ENCODE measurements at places on chromosomes 6 and 20. TPM values are rescaled to one million over a fixed set of nuclear protein-coding genes. Genes with fewer than 3 reads are reported as not detected.

DNA sequence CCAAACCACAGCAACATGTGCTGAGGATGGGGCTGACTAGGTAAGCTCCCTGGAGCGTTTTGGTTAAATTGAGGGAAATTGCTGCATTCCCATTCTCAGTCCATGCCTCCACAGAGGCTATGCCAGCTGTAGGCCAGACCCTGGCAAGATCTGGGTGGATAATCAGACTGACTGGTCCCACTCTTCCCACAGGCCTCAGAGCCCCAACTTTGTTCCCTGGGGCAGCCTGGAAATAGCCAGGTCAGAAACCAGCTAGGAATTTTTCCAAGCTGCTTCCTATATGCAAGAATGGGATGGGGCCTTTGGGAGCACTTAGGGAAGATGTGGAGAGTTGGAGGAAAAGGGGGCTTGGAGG lies 1.5 kb upstream of the VEGFA start:
- H3K4me1 ChIP-seq, result peaks cover 11% of the 10 kb centered on the region
- H3K27me3 ChIP-seq, result no peaks in the 10 kb centered on the region
- H3K27ac ChIP-seq, result no peak overlapping the region

DNA sequence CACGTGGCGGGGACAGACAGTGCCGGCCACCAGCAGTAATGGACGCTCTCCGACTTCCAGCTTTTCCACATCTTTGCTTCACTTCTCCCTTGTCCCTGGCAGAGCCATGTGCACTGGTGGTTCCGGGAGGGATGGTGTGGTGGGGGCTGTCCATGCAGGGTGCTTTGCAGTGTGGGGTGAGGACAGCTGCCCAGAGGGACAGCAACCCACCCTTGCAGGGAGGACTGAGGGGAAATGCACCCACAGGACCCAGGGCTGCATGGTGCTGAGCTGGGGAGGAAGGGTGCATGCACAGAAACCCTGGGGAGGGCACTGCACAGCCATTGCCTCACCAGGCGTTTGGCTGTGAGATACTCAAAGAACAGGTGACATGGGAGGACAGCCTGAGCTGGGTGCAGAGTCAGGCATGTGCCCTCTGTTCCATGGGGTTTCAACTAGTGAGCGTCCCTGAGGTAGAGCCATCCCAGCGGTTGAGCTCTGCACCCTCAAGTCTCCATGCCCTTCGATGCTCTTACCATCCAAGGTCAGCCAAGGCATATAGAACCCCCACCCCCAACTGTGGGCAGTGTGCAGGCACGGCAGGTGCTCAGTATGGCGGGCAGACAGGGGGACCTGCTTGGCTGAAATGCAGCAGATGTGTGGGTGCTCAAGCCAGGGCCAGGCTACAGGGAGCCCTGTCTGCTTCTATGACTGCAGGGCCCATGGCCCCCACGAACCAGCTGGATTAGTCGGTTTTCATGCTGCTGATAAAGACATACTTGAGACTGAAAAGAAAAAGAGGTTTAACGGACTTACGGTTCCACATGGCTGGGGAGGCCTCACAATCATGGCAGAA lies 239.7 kb downstream of the TTLL2 start:
- H3K27ac ChIP-seq, result no peak overlapping the region
- no peak for DNase-seq
- H3K4me3 ChIP-seq, result no peak overlapping the region
- H3K27me3 ChIP-seq, result no peaks in the 10 kb centered on the region

GRCh38 chr6:56832225-56832624 lies 122.7 kb upstream of the BEND6 start:
- no peak for DNase-seq
- no peaks in the 10 kb centered on the region for H3K27me3 ChIP-seq
- no peaks in the 10 kb centered on the region for H3K36me3 ChIP-seq
- peaks cover 24% of the 10 kb centered on the region for H3K4me1 ChIP-seq
- H3K27ac ChIP-seq, result no peak overlapping the region

DNA sequence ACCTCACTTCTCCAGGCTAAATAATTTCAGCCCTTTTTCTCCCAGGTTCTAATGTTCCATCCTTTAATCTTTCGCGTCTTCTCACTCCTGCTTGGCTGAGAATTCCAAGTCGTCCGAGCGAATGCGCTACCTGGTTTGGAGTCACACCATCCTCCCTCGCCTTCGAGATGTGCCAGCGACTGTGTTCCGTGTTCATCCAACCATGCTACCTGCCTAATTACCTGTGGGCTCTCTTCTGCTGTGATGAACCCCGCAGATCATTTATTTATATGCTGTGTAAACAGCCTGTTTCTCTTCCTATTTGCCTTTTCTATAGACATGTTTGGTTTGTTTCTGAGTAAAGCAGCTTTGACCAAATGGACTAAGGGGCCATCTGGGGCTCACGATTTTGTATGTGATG lies 83.5 kb upstream of the TMEM181 start:
- H3K27me3 ChIP-seq, result no peaks in the 10 kb centered on the region
- H3K36me3 ChIP-seq, result no peaks in the 10 kb centered on the region
- no peak overlapping the region for H3K27ac ChIP-seq
- no peak overlapping the region for H3K4me3 ChIP-seq
- DNase-seq, result no peak
- peaks cover 18% of the 10 kb centered on the region for H3K4me1 ChIP-seq

DNA sequence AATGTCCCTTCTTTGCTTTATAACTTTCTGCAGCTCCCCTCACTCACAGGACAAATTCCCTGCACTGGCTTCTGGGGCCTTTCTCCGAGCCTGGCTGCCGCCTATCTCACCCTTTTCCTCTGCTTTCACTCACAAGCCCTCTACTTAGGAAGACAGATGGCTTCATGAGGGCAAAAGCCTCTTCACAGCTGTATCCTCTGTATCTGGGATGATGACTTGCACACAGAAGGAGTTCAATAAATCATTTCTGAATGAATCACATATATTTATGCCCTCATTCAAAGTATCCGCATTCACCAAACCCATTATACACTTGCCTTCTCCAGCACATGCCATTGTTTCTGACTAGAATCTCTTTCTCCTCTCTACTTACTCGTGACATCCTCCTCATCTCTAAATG lies 159.0 kb upstream of the RIPOR2 start:
- peaks cover 13% of the 10 kb centered on the region for H3K27me3 ChIP-seq
- H3K4me3 ChIP-seq, result no peak overlapping the region
- H3K36me3 ChIP-seq, result no peaks in the 10 kb centered on the region
- H3K4me1 ChIP-seq, result no peaks in the 10 kb centered on the region

- no peaks in the 10 kb centered on the region for H3K27me3 ChIP-seq
- peak overlapping the region; percentile 97 for H3K4me3 ChIP-seq
- H3K36me3 ChIP-seq, result peaks cover 10% of the 10 kb centered on the region
- no peak for DNase-seq
- peak overlapping the region; percentile 83 for H3K27ac ChIP-seq
These were observed 563 bp downstream of the MGME1 start for GRCh38 chr20:17969278-17969883.

GRCh38 chr6:6843057-6843627 lies 254.6 kb downstream of the LY86 start:
- H3K4me3 ChIP-seq, result no peak overlapping the region
- no peak for DNase-seq
- H3K27me3 ChIP-seq, result peaks cover 18% of the 10 kb centered on the region
- no peak overlapping the region for H3K27ac ChIP-seq

GRCh38 chr6:163823577-163823976 lies 409.1 kb downstream of the QKI start:
- DNase-seq, result no peak
- H3K4me1 ChIP-seq, result no peaks in the 10 kb centered on the region
- peaks cover 2% of the 10 kb centered on the region for H3K27me3 ChIP-seq

DNA sequence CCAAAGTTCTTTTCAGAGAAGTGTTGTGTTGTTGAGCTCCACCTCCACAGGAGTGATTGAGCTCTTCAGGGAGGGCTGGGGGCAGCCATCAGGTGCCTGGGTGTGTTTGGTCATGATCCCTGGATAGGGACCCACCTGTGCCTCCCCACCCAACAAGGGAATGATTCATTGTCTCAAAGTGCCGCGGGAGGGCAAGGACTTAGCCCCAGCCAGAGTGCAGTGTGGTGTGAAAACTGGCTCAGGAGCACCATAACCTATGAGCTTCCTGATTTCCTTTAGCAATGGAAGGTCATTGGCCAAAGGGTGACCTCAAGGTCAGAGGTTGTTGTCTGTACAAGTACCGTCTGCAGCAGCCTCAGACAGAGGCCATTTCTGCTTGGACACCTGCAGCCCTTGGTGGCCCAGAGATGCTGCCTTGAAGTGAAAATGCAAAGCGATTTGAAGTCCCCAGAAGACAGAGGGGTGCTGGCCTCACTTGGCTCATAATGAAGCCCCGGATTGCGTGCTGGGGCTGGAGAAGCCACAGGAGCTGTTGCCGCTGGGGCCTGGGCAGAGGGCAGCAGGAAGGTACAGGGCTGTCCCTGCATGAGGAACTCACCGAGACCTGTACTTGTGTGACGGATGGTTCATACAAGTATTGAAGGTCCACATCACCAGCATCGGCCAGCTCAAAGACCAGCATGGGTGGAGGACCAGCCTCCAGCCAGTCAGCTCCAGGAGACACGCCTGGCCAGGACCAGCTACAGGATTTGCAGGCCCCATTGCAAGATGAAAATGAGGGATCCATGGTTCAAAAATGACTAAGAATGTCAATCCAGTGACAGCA lies 100.6 kb upstream of the DUSP22 start:
- H3K27me3 ChIP-seq, result no peaks in the 10 kb centered on the region
- H3K27ac ChIP-seq, result no peak overlapping the region
- no peaks in the 10 kb centered on the region for H3K4me1 ChIP-seq
- H3K36me3 ChIP-seq, result no peaks in the 10 kb centered on the region

GRCh38 chr6:97939440-97940168 lies 656.6 kb upstream of the MMS22L start:
- no peak overlapping the region for H3K4me3 ChIP-seq
- H3K27me3 ChIP-seq, result no peaks in the 10 kb centered on the region
- DNase-seq, result no peak
- no peak overlapping the region for H3K27ac ChIP-seq

DNA sequence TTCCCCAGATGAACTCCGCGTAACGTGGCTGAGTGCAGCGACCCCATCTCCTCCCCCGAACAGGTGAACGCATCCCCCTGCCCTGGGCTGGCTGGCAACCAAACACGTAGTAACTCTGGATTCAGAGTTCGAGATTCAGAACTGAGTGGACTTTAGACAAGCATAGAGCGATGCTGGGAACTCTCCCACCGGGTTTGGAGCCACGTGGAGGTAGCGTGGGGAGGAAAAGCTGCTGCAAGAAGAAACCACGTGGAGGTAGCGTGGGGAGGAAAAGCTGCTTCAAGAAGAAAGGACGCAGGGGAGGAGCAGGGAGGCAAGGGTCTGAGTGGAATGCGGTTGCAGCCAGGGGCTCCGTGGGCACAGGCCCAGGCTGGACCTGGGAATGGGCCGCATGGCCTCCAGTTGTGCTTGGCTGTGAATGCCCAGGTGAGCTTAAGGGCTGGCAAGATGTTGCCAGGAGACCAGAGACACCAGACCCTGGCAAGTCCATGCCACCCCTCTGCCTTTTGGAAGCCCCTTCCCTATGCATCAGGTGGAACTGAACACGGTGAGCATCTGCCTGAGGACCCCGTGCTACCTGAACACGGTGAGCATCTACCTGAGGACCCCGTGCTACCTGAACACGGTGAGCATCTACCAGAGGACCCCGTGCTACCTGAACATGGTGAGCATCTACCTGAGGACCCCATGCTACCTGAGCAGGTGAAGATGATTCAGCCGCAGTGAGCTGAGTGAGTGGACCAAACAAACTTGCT lies 118.0 kb upstream of the FRMD1 start:
- H3K27ac ChIP-seq, result no peak overlapping the region
- no peak for DNase-seq
- no peak overlapping the region for H3K4me3 ChIP-seq
- peaks cover 15% of the 10 kb centered on the region for H3K4me1 ChIP-seq

DNA sequence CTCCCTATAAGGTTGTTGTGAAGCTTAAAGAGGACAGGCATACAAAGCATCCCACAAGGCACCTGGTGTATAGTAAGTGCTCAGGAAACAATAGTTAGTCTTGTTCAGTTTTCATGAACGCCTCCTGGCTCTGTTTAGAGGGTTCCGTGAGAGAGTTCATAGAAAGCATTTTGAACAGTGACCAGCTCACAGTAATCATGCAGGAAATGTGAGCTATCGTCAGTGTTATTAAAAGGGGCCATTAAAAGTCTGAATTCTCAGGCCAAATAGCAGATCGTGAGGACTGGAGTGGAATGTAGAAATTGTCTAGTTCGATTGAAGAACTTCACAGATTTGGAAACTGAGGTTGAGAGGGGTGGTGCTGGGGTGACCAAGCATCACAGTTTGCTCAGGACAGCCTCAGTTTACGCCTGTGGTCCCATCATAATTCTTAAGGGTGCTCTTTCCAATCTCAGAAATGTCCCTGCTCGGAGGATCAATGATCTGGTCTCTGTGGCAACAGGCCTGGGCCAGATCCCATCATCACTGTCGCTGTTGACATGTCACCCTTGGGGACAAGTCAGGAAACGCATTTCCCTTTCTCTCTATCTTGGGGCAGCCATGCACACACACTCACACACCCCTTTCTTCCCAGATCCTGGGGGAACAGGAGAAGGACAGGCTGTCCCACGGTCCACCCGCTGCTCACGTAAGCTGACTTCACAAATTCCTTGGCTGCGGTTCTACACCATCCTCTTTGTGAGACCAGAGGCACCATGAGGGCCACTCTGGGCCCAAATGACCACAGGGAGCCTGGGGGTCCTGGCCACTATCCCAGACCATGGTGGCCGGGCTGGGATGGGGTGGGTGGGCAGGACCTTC lies 7.2 kb downstream of the TGM2 start:
- no peaks in the 10 kb centered on the region for H3K27me3 ChIP-seq
- no peak for DNase-seq
- no peaks in the 10 kb centered on the region for H3K4me1 ChIP-seq
- H3K27ac ChIP-seq, result no peak overlapping the region

- no peak for DNase-seq
- H3K27me3 ChIP-seq, result no peaks in the 10 kb centered on the region
- no peak overlapping the region for H3K4me3 ChIP-seq
- H3K4me1 ChIP-seq, result no peaks in the 10 kb centered on the region
- H3K36me3 ChIP-seq, result peaks cover 22% of the 10 kb centered on the region
These were observed 31.9 kb downstream of the WDR27 start for GRCh38 chr6:169669889-169670288.

GRCh38 chr20:4932061-4932460 lies 69.2 kb downstream of the SLC23A2 start:
- no peak overlapping the region for H3K4me3 ChIP-seq
- H3K36me3 ChIP-seq, result no peaks in the 10 kb centered on the region
- H3K27me3 ChIP-seq, result no peaks in the 10 kb centered on the region
- no peak overlapping the region for H3K27ac ChIP-seq

GRCh38 chr6:38322138-38322537 lies 317.6 kb downstream of the BTBD9 start:
- H3K36me3 ChIP-seq, result no peaks in the 10 kb centered on the region
- H3K27me3 ChIP-seq, result no peaks in the 10 kb centered on the region
- no peak overlapping the region for H3K4me3 ChIP-seq

GRCh38 chr20:39399463-39399862 lies 437.3 kb downstream of the DHX35 start:
- H3K27ac ChIP-seq, result no peak overlapping the region
- no peaks in the 10 kb centered on the region for H3K27me3 ChIP-seq
- no peak overlapping the region for H3K4me3 ChIP-seq
- no peaks in the 10 kb centered on the region for H3K36me3 ChIP-seq
- no peak for DNase-seq

GRCh38 chr6:35018182-35018519 lies 123.0 kb downstream of the TCP11 start:
- no peak overlapping the region for H3K4me3 ChIP-seq
- DNase-seq, result no peak
- H3K27me3 ChIP-seq, result no peaks in the 10 kb centered on the region
- no peaks in the 10 kb centered on the region for H3K4me1 ChIP-seq

Gene GNL1
- total RNA-seq, result 90.6 TPM

Gene LST1
- total RNA-seq, result not detected

Gene SLC35D3
- not detected for total RNA-seq

Gene CFAP61
- 0.28 TPM for total RNA-seq

Gene FKBP1A
- 695 TPM for total RNA-seq

All from Panc1 (cell line).